Kidney tubule cell (primary cell): ENCODE measurements at places on chromosomes 3 and 15.

GRCh38 chr3:177599326-177599725 is 402.0 kb upstream of the TBL1XR1 start:
- no peak for DNase-seq

- peak; percentile 84 for DNase-seq
These were observed at the start of gene XYLB for GRCh38 chr3:38346587-38347410. TSS of gene XYLB (plus strand) at chr3:38346785. CDS start at chr3:38346869, 84 bp downstream.

GRCh38 chr15:90084876-90085423 is 17.3 kb downstream of the IDH2 start:
- DNase-seq: no peak

GRCh38 chr3:66567077-66567476 is 66.3 kb upstream of the LRIG1 start:
- DNase-seq: no peak

- no peak for DNase-seq
These were observed 3.7 kb downstream of the KPNA1 start for GRCh38 chr3:122510878-122511535.

- DNase-seq: no peak
These were observed 674.9 kb upstream of the ADAMTS9 start for GRCh38 chr3:65362688-65363087.

DNA sequence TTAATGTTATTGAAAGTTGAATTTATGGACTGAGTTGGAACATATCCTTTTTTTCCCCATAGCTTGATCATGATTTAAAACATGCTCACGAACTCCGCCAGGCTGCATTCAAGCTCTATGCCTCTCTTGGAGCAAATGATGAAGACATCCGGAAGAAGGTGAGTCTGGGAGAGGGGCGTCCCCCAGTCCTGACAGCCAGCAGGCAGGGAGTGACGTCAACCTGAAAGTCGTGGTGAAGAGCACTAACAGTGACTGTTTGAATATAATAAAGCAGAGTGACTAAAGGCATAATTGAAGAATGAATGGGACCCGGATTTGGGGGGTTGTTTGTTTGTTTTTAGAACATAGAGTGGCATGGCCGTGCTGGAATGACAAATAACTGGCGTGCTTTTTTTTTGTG is 57.9 kb downstream of the ARMC8 start:
- no peak for DNase-seq
